ENCODE measurements at places on chromosomes 16 and 17.

- no peak for DNase-seq
Observed at GRCh38 chr16:20904507-20905081, 4.0 kb downstream of the LYRM1 start.

- DNase-seq: no peak
Observed at GRCh38 chr17:40475234-40475908, 26.1 kb downstream of the TNS4 start.

- no peak for DNase-seq
Observed at GRCh38 chr17:36149296-36149820, 27.1 kb downstream of the TBC1D3B start.

- DNase-seq: peak; percentile 58
Observed at GRCh38 chr16:28210979-28211588, 681 bp downstream of the XPO6 start.

DNA sequence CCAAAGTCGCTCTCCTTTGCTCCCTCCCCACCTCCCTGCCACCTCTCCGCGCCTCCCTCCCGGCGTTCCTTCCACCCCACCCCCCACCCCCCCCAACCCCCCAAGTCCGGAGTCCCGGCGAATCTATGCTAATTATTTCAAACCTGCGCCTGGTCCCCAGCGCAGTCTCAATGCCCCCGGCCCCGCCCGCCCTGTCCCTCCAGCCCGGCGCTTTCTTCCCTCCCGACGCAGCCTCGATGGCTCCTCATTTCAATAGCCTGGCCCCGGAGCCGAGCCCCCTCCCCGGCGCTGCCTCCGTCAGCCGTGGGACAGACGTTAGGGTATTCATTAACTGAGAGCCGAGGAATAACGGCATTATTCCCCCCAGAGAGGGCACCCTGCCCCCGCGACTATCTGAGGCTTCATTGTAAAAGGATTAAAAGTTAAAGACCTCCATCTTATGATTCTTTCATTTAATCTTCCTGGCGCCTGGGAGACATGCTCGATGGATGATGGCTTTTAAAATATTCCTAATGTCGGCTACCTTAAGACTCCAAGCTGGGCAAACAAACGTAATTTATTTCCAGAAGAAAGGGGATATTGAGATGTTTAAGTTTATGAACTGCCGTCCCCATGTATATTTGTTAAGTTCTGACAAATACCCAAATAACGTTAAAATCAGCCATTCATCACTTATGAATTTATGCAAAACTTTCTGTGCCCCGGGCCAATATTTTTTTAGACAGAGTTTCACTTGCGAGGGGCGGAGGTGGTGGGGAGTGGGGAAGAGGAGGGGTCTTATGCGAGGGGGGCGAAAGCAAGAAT lies 3.4 kb downstream of the NOG start:
- DNase-seq: peak; percentile 56

DNA sequence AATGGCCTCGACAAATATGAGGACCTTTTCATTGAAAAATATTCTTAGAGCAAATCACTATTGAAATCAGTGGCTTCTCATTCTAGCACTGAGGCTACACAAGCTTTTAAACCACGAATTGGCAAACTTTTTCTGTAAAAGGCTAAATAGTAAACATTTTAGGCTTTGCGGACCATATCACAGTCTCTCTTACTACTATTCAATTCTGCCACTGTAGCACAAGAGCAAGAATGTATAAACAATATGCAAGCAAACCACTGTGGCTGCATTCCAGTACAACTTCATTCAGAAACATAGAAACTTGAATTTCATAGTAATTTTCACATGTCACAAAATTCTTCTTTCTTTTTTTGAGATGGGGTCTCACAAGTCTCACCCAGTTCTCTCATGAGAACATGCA lies 49.1 kb downstream of the PHLPP2 start:
- no peak for DNase-seq

Data from right kidney (tissue), 9 donors.